ENCODE measurements at places on chromosomes 4 and X.

GRCh38 chrX:103310555-103311398 is at the start of gene BEX2:
Gene BEX2, minus strand, starts transcription at chrX:103310990. Its CDS starts 1,014 bp downstream, at chrX:103309976.
- DNase-seq = peak; percentile 70

- no peak for DNase-seq
Measured at GRCh38 chrX:8504451-8504850, 39.8 kb downstream of the VCX3B start.

DNA sequence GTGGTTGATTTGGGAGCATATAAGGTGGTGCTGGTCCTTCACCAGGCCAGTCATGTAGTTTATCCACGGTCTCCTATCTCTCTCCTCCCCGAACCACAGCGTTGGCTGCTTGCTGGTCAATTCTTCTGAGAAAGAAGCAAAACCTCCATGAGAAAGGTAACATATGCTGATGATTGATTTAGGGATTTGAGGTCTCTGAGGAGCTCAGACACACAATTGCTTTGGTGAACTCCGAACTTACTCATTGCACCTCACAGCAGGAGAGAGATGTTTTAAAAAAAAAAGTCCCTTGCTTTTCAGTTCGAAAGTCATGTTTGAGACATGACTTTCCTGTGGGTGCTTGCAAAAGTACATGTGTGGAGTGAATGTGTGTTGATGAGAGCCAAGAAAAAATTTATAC is 100.2 kb downstream of the TSPAN7 start:
- no peak for DNase-seq

GRCh38 chr4:58219179-58219578 is 1109.0 kb upstream of the IGFBP7 start:
- no peak for DNase-seq

GRCh38 chr4:34250562-34250961 is 1993.8 kb downstream of the ARAP2 start:
- no peak for DNase-seq

GRCh38 chr4:53186714-53187358 is 179.0 kb downstream of the SCFD2 start:
- no peak for DNase-seq

DNA sequence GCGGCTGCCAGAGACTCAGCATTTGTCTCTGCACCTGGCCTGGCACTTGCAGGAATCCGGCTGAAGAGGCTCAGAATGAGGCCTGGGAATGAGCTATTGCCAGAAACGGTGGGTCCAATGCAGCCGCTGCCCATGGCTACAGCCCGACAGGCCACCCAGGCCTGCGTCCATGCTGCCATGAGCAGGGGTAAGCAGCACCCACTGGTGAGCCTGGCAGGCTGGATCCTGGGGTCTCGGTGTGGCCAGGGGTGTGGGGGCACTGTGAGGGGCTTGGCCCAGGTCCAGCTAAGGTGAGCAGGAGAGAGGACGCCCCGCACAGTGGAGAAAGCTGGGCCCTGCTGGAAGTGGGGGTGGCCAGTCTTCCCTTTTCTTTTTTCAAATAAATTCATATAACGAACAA is 60.3 kb upstream of the MXD4 start:
- no peak for DNase-seq

- DNase-seq = no peak
Measured at GRCh38 chr4:40289366-40290188, 45.6 kb upstream of the CHRNA9 start.

DNA sequence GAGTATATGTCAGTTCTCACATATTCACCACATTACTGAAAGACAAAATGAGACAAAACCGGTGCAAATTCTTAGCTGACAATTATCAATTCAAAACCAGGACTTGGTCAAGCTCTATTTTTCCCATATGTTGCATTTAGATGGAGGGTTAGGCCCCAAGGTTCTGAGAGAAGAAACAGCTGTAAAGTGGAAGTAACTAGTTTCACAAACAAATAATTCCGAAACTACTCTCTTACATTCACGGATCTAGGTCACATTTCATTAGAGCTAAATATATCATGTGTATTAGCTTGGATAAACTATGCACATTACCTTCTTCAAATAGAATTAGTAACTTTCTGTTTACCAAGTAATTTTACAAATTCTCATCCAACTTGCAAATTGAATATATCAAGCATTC is 3.7 kb upstream of the GABRA2 start:
- no peak for DNase-seq

- DNase-seq = no peak
Measured at GRCh38 chr4:70508801-70509200, 9.6 kb upstream of the AMTN start.

DNA sequence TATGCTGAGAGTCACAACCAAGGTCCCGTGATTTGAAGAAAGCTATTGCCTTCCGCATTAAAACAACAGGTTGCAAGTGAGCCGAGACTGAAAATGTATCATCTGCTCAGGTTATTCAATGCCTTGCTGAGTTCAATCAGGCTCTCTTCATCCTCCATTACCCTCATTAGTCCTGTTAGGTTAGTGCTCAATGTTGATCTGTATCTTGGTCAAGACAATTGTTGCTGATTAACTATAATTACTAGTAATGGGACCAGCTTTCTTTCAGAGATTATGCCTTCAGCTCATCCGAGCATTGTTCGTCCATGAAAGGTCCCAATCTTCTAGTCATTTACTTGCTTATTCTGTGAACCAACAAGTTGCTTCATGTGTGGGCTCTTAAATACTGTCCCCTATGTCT is 534.6 kb upstream of the FAM241A start:
- no peak for DNase-seq

- DNase-seq = no peak
Measured at GRCh38 chr4:3471098-3471760, 8.1 kb downstream of the DOK7 start.

DNA sequence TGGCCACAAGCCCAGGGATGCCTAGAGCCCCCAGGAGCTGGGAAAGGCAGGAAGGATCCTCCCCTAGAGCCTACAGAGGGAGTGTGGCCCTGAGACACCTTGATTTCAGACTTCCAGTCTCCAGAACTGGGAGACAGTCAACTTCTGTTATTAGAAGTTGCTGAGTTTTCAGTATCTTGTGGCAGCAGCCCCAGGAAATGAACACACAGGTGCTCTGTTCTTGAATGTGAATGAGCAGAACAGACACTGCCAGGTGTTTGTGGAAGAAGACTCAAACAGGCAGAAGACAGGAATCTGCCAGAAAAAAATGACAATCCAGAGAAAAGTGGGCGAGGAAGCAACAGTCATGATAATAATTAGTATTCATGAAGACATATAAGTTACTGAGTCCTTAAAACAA is 64.5 kb upstream of the STS start:
- no peak for DNase-seq

- no peak for DNase-seq
Measured at GRCh38 chr4:148445860-148446330, 3.7 kb upstream of the NR3C2 start.

- no peak for DNase-seq
Measured at GRCh38 chr4:185817403-185817818, 5.4 kb upstream of the SORBS2 start.

GRCh38 chr4:73345399-73345975 is 58.6 kb upstream of the ALB start:
- no peak for DNase-seq

- DNase-seq = no peak
Measured at GRCh38 chr4:77917601-77918000, 55.0 kb downstream of the MRPL1 start.

GRCh38 chrX:21944136-21944615 is 3.7 kb downstream of the SMS start:
- DNase-seq = no peak

- DNase-seq = no peak
Measured at GRCh38 chr4:133157460-133158160, 8.5 kb downstream of the PCDH10 start.

GRCh38 chrX:18755651-18756050 is 48.2 kb downstream of the PPEF1 start:
- DNase-seq = no peak

- no peak for DNase-seq
Measured at GRCh38 chrX:76921176-76921575, 493.7 kb downstream of the MAGEE1 start.

DNA sequence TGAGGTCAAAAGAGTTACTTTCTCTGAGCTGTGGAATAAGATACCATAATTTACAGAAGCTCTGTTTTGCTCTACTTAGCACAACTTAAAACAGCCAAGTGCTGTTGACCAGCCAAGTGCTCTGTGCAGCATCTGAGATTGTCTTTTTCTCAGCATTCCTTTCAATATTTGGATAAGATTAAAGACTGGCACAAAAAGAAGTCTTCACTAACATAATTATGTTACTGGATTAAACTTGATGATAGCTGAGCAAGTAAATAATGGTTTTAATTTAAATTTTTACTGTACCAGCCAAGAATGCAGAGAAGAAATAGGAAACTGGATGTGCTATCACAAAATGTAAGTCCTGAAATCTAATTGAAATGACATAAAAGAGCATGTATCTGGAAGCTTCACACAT is 60.4 kb downstream of the NPY2R start:
- no peak for DNase-seq

- DNase-seq = no peak
Measured at GRCh38 chr4:89056953-89057398, at the start of gene FAM13A. Gene FAM13A, minus strand, starts transcription at chr4:89057185. Its CDS starts 221 bp downstream, at chr4:89056964.

DNA sequence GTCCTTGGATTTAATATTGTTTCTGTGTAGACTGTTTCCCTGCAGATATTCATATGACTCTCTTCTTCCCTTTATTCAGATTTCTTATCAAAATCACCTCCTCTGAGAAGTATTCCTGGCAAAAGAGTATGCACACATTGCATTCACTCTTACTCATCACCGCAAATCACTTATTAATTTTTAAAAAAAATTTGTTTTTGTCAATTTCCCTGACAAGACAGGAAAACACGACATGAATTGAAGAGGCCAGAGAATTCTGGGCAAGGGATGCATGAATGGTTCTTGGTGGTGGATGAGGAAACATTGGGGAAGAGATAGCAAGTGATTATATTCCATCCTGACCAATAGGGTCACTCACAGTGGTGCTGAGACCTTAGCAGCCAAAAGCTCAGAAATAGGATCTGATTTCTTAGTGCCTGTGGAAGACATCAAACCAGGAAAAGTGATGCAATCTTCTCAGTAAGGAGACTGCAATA is 522.5 kb upstream of the AGA start:
- DNase-seq = no peak

DNA sequence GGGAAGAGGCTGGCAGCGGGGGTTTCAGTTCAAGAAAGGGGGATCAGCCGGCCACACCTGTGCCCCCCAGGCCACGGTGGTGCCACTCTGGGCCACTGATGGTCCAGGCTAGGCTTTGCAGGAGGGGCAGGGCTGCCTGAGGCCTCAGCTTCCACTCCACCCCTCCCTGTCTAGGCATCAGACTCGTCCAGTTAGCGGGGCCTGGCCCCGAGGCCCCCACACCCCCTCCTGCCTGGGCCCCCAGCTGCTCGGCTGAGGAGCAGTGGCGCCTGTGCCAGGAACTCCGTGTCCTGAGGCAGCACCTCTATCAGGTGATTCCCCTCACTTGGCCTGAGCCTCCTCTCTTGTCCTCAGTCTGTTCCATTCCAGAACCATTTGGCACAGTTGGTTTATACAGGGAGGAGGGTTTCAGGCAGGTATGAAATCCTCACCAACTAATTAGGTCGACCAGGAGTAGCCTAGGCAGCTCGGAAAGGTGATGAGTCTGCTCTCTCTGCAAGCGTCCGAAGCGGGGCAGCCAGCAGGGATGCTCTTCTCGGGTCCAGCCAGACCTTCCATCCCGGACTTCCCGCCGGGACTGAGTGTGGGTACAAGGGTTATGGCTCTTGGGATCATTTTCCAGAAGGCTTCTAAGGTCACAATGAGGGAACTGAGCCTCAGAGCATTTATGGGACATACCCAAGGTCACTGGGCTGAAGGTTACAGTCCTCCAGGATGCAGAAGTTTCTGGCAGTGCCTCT is 2.1 kb downstream of the NSG1 start:
- DNase-seq = no peak

GRCh38 chr4:26181616-26182015 is 139.2 kb upstream of the RBPJ start:
- no peak for DNase-seq

DNA sequence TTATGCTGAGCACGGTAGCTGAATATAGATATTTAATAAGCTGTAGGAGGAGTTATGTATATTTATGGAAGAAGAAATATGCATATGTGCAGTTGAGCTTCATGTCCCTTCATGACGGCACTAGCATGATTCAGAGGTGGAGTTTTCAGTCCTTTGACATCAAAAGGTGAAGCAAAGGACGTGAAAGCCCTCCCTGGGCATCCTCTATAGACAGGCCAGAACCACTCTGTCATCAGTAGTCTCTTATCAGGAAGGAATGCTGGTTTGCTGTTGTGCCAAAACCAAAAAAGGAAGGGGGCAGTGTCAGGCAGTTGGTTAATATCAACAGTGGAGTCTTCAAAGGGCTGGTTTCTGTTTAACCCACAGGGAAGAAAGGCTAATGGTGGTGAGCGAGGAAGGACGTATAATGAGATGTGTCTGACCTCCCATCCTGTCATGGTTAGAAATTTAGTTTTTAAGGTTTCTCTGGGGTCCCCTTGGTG is 23.5 kb upstream of the IL2 start:
- DNase-seq = no peak

- no peak for DNase-seq
Measured at GRCh38 chr4:183337833-183338232, 15.6 kb upstream of the CLDN24 start.

DNA sequence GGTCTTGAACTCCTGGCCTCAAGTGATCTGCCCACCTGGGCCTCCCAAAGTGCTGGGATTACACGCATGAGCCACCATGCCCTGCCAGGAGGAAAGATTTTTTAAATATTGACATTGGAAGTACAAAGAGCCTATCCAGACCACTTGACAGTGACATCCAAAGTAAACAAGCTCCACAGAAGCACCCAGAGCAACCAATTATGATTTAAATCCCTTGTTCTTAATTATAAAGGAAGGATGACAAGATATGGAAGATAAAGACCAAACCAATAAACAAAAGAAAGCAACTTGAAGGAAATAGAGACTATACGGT is 27.7 kb upstream of the RPL34 start:
- no peak for DNase-seq

GRCh38 chr4:7950301-7951092 is 10.8 kb upstream of the AFAP1 start:
- no peak for DNase-seq

DNA sequence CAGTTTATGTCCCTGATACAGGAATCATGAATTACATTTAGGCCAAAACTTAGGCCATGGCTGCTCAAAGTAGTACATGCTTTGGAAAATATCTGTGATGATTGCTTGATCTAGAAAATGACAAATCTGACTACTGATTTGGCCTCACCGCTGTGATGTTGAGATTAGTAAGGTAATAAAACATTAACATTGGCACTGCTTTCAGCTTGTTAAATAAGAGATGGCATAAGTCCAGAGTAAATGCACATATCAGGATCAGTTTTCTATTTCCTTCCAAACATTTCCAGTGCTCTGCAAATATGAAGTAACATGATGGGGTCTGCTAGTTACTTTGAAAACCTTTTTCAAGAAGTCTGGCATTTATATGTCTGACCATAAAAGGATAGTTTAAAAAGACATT is 687.3 kb upstream of the ACTRT1 start:
- DNase-seq = no peak
